ENCODE measurements at places on chromosomes 11 and 22.
A peak's percentile ranks its signal among the peaks of the same experiment; 100 is the strongest.

GRCh38 chr22:39880722-39881121 lies 12.8 kb downstream of the ENTHD1 start:
- no peak for DNase-seq

DNA sequence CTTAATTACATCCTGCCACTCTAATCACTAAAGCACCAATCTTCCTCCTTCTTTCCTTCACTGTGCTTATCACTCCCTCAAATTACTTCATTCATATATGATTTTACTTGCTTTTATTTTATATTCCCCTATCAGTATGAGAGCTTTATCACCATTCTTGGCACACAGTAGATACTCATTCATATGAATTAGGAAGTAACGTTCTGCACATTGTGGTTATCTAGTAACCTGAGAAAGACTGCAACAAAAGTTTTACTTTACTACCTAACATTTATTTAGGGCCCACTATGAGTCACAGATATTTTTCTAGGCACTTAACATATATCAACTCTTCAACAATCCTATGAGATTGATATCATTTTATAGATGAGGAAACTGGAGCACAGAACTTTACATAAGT lies 1559.9 kb upstream of the TENM4 start:
- no peak for DNase-seq

DNA sequence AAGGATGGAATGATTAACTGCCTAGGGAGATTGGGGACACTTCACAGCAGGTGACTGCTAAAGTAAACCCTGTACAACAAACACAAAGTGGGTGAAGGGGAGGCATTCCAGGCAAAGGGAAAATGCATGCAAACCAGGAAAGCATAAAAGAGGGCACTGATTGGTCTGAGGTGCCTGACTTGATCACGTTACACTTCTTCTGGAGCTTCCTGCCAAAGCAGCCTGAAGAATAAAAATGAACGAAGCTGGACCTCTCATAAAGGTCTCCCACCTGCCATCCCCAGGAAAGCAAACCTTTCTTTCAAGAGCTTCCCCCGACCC lies 46.7 kb upstream of the SCUBE2 start:
- DNase-seq, result no peak

- no peak for DNase-seq
These were observed 36.3 kb downstream of the SLC5A1 start for GRCh38 chr22:32079130-32080089.

GRCh38 chr11:72292106-72292785 lies 48.3 kb upstream of the PHOX2A start:
- DNase-seq, result no peak

DNA sequence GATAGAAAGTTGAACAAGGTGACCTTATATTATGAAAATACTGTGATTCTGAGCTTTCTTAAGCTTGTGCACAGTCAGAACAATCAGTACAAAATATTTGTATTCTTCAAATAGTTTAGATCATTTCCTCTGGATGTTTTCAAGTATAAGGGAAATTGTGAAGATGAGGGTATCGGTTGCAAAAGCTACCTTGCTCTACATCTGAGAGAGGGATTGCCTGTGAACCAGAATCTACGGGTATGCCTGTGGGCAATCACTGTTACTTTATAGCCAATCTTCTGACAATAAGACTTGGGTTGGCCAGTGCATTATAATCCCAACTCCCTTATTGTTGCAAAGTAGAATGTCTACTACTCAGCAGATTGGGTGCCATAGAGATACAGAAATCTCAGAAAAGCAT lies 90.5 kb downstream of the NTM start:
- DNase-seq, result no peak

GRCh38 chr22:31253949-31254348 lies 38.3 kb downstream of the PIK3IP1 start:
- DNase-seq, result no peak

DNA sequence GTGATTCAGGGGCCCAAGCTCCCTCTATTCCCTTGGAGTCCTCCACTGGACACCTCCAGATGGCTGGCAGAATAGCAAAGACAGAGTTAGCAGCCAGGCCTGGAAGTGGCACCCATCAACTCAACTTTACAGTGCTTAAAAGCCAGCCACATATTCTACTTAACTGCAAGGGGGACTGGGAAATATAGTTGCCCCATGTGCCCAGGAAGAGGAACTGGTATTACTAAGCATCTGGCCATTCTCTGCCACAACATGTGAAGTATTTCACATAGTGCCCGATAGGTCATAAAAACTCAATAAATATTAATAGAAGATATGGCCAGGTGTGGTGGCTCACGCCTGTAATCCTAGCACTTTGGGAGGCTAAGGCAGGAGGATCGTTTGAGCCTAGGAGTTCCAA lies 5.5 kb upstream of the IL10RA start:
- DNase-seq, result no peak

DNA sequence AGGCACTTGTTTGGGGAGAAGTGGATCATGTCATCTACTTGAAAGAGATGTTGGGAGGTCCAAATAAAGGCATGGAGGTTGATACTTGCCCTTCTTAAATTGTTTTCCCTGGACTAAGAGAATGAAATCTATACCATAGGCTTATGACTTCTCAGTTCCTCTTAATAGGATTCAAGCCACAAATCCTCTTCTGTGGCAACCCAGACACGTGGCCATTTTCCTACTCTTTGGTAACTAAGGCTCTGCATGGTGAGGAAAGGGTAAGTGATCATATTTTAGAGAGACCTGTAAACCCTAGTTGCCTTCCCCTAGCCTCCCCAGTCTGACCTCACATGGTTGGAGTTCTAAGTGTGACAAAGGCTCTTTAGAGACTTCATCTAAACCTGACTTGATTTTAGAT lies 72.9 kb upstream of the CD44 start:
- DNase-seq, result no peak

DNA sequence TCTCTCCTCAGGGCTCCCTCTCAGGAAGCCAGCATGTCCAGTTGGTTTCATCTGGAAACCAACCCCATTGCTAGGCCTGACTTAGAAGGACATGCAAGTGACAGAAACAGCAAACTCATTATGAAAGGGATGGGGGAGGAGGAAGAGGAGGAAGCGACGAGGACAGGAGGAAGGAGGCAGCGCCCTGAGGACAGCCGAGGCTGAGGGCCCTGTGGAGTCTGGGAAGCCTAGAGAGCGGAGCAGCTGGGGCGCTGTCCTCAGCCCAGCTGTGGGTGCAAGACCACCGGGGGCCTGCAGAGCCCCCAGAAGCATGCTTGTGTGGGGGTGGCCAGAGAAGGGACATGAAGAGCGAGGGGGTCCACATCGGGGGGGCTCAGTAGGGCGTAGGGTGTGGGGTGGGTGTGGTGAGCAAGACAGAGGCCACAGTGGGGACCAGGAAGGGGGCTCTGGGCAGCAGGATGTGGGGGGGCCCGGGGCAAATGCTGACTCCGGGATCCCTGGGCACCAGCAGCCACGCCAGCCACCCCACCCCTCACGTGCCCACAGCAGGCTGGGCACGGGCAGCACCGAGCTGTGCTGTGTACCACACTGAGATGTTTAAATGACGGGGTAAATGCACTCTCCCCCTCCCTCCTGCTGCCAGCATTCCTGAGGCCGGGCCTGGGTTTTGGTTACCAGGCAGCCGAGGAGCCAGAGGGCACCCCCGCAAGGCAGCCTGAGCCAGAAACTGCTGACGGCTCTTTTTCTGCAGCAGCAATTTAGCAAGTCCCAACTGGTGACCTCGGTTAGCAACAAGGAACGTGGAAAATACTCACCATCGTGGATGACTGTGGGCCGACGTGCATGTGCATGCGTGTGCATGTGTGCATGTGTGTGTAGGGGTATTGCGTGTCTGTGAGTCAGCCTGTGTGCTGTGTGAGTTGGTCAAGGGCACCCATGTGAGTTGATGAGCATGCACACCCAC lies 82.7 kb upstream of the LINC01488 start:
- no peak for DNase-seq

DNA sequence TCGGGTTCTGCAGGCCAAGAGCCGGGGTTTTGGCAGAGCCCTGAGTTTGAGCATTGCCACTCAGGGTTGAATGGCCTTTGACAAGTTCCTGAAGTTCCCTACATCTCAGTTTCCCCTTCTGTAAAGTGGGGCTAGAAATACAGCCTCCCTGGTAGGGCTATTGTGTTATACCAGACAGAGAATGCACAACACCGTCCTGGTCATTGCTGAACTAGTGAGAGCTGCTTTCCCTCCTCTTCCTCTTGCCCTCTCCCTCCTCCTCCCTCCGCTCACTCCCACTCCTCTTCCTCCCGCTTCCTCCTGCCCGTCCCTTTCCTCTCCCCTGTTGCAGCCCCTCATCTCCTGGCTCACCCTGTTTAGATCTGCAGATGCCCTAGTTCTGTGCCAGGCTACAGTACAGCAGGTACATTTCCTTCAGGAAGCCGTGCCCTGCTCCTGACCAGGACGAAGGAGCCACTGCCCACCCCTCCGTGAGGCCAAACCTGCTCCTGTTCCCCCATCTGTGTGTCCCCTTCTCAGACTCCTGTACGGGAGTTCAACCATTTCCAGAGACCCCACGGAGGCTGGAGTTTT lies 91.5 kb upstream of the SHANK2 start:
- no peak for DNase-seq

DNA sequence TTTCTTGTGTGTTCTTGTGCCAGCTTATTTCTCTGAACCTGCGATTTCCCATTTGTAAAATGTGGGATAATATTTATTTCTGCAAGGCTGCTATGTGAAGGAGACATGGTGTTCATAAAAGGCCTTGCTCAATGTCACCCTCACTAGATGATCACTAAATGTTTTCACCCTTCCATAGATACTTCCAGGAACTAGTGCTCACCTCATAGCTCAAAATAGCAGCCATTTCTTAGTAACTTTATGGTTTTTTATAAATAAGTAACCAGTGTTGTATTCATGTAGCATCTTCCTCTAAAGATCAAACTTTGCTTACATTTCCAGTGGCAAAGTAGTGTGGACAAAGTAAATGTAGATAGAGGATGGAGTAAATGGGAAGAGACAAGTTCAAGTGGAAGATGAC lies 23.8 kb downstream of the SYTL2 start:
- no peak for DNase-seq

DNA sequence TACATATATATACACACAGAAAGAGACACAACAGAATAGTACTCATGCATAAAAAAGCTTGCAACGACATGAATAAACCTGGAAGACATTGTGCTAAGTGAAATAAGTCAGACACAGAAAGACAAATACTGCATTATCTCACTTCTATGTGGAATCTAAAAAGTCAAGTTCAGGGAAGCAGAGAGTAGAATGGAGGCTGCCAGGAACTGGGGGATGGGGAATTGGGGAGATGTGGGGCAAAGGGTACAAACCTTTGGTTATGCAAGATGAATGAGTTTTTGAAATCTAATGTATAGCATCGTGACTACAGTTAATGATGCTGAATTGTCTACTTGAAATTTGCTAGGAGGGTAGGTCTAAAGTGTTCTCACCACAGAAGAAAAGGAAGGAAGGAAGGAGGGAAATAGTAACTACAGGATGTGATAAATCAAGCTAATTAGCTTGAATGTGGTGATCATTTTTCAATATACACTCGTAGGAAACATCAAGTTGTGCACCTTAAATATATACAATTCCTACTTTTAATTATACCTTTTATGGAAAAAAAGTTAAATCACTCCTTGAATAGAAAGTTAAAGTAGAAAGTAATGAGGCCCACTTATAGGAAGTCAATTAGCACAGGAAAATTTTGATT lies 33.8 kb downstream of the MMP13 start:
- no peak for DNase-seq

DNA sequence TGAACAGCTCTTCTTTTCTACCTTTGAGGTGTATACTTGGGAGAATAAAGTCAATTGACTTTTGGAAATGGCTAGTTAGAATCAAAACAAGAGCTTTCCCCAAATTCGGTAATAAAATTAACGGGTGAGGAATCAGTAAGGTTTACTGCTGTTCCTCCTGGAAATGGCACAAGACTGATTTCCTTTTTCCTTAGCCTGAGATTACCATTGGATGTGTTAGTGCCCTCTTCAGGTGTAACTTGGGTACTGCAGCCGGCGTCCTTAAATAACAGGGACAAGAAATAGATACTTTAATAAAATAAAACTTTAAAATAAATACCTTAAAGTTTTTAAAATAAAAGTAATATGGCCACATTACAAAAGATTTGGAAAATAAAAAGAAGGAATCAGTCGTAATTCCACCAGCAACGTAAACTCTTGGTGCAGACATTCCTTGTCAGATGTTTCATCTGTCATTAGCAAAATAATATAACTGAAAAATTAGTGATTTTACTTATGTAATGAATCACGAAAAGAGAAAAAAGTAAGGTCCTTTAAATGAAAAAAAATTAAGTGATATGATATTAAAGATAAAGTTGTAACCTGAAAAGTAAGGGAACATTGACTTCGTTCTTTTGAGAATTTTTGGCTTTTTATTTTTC lies 29.7 kb downstream of the ZFTA start:
- peak; percentile 37 for DNase-seq

DNA sequence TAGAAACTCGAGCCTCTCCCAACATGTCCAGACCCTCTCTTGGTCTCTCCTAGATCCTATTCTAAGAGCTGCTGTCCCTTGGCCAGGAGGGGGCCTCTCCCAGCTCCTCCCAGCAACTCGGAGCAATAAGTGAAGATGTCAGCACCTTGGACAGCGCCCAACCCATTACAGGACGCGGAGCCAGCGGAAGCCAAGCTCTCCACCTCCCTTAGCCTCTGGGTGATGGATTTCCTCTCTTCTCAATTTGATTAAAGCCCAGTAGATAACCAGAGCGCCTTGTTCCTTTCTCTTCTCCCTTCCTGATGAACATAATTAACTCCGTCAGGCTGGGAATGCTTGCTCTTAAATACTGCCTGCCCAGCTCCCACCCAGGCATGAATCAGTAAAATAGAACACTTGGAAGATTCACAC lies 26.2 kb upstream of the TPBGL start:
- peak; percentile 36 for DNase-seq

DNA sequence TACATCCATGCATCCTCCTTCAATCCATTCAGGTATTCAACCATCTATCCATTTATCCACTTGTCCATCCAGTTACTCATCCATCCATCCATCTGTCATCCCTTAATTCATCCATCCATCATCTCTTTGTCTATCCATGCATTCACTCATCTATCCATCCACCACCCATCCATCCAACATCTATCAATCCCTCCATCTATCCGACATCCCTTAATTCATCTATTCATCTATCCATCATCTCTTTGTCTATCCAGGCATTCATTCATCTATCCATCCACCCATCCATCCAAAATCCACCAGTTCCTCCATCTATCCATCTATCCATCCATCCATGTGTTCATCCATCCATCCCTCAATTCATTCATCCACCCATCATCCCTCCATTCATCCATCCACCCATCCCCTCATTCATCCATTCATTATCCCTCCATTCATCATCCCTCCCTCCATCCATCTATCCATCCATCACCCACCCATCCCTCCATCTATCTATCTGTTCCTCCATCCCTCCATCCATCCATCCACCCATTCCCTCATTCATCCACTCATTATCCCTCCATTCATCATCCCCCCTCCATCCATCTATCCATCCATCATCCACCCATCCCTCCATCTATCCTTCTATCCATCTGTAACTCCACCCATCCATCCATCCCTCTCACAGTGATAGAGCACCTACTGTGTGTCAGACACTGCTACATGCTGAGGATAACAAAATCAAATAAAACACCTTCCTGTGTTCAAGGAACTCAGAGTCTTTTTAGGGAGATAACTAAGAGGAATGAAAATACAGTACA lies 1.5 kb upstream of the MB start:
- DNase-seq, result no peak

Data from activated T-helper 9 cell treated with anti-CD3 and anti-CD28 coated beads, Interleukin-2, amount 50 U/mL, for 16 hours (primary cell).